ENCODE measurements at places on chromosomes 7 and 10.

DNA sequence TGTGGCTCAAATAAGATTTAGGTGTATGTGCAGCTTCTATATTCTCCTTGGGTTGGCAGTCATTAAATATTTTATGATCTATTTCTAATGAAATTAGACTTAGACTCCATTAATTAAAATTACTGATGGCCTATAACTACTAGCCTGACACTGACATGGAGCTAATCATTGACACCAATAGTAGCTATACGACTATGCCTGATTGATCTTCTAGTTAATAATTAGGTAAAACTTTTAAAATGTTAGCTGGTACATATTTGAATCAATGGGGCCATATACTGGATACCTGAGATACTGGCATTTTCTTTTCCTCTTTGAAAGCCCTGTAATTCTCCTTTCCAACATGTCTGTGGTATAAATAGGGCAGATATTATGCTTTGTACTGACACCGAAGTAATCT, 14.4 kb downstream of the WEE2 start:
- DNase-seq: no peak

GRCh38 chr10:72320676-72321247, 34.0 kb downstream of the DNAJB12 start:
- DNase-seq: peak; percentile 75

DNA sequence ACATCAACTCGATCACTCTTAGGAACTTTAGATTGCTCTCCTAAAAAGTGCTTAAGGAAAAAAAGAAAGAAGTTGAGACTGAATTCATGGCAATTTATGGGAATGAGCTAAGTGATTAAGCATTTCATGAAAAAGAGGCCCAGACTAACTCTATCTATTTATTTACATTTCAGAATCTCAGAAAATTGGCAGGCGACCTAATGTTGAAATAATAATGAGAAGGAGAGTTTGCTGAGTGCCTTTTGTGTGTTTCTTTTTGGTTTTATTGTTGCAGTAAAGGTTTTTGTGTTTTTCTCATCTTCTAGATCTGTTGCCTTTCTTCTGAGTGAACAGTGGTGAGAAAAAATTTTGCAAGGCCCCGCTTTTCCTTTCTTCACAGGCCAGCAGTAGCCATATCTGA, 3.8 kb downstream of the GRK5 start:
- no peak for DNase-seq

- no peak for DNase-seq
These were observed 48.2 kb downstream of the PON1 start for GRCh38 chr7:95276114-95276513.

GRCh38 chr7:143384661-143385631, 3.8 kb downstream of the ZYX start:
- no peak for DNase-seq

- no peak for DNase-seq
These were observed 197.3 kb downstream of the ETV1 start for GRCh38 chr7:13792208-13792607.

- DNase-seq: no peak
These were observed 613 bp upstream of the BUB3 start for GRCh38 chr10:123153486-123154091.

GRCh38 chr10:113978802-113979201, 64.9 kb upstream of the ADRB1 start:
- DNase-seq: no peak

- DNase-seq: no peak
These were observed 99.8 kb upstream of the AGBL3 start for GRCh38 chr7:134886353-134887057.

GRCh38 chr7:88321694-88322093, 15.0 kb upstream of the STEAP4 start:
- no peak for DNase-seq

DNA sequence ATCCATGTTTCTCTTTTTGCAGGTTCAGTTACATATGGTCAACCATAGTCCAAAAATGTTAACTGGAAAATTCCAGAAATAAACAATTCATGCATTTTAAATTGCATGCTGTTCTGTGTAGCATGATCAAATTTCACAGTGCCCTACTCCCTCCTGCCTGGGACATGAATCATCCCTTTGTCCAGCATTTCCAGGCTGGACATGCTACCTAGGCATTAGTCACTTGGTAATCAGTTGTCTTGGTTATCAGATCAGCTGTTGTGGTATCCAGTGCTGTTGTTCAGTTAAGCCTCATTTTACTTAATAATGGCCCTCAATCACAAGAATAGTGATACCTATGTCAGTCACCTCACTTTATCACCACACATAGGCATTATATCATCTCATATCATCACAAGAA, 7.3 kb upstream of the PNLIP start:
- no peak for DNase-seq

- no peak for DNase-seq
These were observed 15.7 kb downstream of the ZFAND2A start for GRCh38 chr7:1144269-1144771.

GRCh38 chr7:3955751-3956696, 655.0 kb downstream of the SDK1 start:
- DNase-seq: no peak

- DNase-seq: no peak
These were observed 64.3 kb downstream of the ARID5B start for GRCh38 chr10:61965703-61966395.

DNA sequence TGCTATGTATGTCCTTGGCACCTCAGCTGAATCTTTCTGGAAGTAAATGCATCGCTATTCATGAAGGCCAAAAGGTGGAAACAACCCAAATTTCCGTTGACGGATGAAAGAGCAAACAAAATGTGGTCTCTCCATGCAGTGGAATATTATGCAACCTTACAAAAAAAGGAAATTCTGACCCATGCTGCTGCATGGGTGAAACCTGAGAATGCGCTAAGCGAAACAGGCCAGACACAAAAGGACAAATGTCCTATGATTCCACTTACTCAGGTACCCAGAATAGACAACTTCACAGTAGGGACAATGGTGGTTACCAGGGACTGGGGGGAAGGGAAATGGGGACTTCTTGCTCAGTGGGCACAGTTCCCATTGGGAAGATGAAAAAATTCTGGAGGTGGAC, 158.8 kb downstream of the CAMK1D start:
- no peak for DNase-seq

GRCh38 chr10:133311570-133311969, 2.9 kb downstream of the ZNF511 start:
- no peak for DNase-seq

- DNase-seq: peak; percentile 21
These were observed 851 bp downstream of the MKRN1 start for GRCh38 chr7:140478246-140479061.

DNA sequence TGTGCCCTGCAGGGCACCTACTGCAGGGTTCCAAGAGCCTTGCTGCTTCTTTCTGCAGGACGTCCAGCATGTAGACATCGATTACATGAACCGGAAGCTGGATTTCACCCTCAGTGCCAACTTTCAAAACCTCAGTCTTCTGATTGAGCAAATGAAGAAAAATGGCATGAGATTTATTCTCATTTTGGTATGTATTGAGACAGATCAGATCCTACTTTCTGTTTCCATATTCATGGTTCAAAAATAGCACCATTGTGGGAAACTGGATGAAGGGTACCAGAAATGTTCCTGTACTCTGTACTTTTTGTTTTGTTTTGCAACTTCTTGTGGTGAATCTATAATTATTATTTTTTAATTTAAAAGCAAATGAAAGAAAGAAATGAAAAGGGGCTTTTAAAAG, 64.1 kb downstream of the MGAM2 start:
- DNase-seq: no peak

- no peak for DNase-seq
These were observed 950.8 kb upstream of the C7orf33 start for GRCh38 chr7:147639751-147640150.

- no peak for DNase-seq
These were observed 9.0 kb downstream of the ADGRA1 start for GRCh38 chr10:133096616-133097269.

DNA sequence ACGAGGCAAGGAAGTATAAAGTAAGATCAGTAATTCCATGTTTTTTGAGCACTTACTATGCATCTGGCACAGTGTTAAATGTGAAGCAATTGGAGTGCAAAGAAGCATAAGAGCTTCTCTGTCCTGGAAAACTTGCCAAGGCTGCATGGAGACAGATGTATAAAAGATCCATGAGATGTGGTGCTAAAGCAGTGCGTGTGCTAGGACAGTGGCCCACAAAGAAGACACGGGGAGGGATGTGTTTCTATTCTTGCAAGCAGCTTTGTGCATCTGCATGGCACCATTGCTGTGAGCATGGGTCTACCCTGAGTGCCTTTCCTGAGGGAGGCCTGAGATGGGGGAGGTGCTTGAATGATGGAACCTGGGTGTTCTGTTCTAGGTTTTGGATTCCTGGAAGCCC, 5.1 kb upstream of the CDHR3 start:
- DNase-seq: no peak

DNA sequence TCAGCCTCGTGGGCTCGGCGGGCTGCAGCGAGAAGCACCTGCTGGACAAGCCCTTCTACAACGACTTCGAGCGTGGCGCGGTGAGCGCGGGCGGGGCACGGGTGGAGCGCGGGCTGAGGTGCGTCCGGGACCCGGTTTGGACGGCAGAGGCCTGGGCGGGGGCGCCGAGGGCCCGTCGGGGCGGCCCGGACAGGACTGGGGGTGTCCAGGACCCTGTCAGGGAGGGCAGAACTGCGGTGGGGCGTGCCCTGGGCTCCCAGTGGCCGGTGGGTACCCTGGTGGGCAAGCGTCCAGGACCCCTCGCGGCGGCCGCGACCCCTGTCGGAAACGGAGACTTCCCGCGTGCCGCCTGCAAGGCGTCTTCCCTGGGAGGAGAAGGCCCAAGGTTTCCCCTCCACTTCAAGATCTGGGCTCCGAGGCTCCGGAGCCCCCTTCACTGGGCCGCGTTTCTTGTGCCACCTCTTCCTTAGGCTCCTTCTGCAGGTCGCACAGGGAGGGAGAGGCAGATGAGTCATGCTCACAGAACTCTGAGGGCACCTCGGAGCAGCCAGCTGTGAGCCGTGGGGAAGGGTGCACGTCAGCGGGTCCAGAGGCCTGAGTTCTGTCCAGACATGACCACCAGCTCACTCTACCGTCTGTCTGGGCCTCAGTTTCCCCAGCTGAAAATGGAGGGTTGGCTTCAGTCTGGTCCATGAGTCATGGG, 485 bp downstream of the ALOX5 start:
- no peak for DNase-seq

GRCh38 chr10:19920075-19920726, 104.0 kb downstream of the PLXDC2 start:
- DNase-seq: no peak
